ENCODE measurements at places on chromosomes 3 and 15. TPM values are rescaled to one million over a fixed set of nuclear protein-coding genes. Genes with fewer than 3 reads are reported as not detected.

The KCNAB1 gene
- polyA plus RNA-seq = 12.9 TPM

DNA sequence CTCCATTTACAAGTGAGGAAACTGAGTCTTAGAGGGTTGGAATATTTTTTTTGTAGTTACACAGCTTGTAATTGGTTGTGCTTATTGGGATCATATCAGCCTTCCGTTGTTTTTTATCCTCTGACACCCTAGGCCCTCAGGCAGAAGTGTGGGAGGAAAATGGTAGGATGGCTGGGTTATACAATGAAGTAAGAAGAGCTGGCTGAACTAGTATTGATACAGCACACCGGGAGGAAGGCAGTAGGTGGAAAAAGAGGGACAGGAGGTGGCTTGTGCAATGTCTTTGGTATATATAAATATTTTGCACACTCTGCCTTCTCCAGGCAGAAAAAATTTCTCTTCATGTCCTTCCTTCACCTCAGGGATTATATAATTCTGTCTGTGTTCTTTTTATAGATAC lies 214.3 kb upstream of the SGO1 start:
- no peak overlapping the region for H3K4me3 ChIP-seq
- DNase-seq = no peak
- no peak overlapping the region for H3K27ac ChIP-seq
- no peaks in the 10 kb centered on the region for H3K27me3 ChIP-seq
- no peaks in the 10 kb centered on the region for H3K36me3 ChIP-seq
- H3K4me1 ChIP-seq = no peaks in the 10 kb centered on the region

GRCh38 chr15:62426387-62426956 lies 261.4 kb upstream of the C2CD4B start:
- no peak overlapping the region for H3K4me3 ChIP-seq
- peak; percentile 65 for DNase-seq
- peak overlapping the region; percentile 33 for H3K27ac ChIP-seq
- H3K36me3 ChIP-seq = no peaks in the 10 kb centered on the region
- H3K27me3 ChIP-seq = no peaks in the 10 kb centered on the region

GRCh38 chr15:97684249-97684648 lies 276.3 kb upstream of the ARRDC4 start:
- H3K27ac ChIP-seq = no peak overlapping the region
- no peak for DNase-seq
- H3K27me3 ChIP-seq = no peaks in the 10 kb centered on the region
- no peak overlapping the region for H3K4me3 ChIP-seq
- H3K36me3 ChIP-seq = no peaks in the 10 kb centered on the region
